ENCODE measurements at places on chromosomes 1 and 21. TPM values are rescaled to one million over a fixed set of nuclear protein-coding genes. Genes with fewer than 3 reads are reported as not detected.

DNA sequence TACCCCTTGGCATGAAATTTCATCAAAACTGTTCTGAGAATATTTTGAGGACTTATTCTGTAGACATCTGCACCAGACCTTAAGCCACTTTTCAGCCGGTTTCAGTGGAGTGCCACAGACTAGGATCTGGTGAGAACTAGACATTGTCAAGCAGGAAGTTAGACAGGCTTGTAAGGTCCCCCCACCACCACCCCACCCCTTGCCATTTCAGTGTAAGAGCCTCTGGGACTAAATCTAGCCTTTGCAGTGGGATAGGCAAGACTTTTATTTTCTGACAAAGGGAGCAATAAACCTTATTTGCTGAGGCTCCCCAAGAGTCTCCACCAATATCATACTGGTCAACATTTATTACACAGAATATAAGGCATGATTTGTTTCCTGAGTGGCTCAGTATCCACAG lies 77.9 kb upstream of the EXO1 start:
- DNase-seq = no peak

GRCh38 chr1:47382399-47382983 lies 33.6 kb upstream of the FOXE3 start:
- no peak for DNase-seq

- DNase-seq = no peak
These were observed 59.5 kb downstream of the IRF2BP2 start for GRCh38 chr1:234550341-234551031.

- no peak for DNase-seq
These were observed 65.1 kb downstream of the GADD45A start for GRCh38 chr1:67749844-67750690.

- DNase-seq = no peak
These were observed 6.7 kb upstream of the PADI6 start for GRCh38 chr1:17365293-17365692.

GRCh38 chr1:33282791-33283190 lies 26.5 kb downstream of the ZNF362 start:
- DNase-seq = no peak

DNA sequence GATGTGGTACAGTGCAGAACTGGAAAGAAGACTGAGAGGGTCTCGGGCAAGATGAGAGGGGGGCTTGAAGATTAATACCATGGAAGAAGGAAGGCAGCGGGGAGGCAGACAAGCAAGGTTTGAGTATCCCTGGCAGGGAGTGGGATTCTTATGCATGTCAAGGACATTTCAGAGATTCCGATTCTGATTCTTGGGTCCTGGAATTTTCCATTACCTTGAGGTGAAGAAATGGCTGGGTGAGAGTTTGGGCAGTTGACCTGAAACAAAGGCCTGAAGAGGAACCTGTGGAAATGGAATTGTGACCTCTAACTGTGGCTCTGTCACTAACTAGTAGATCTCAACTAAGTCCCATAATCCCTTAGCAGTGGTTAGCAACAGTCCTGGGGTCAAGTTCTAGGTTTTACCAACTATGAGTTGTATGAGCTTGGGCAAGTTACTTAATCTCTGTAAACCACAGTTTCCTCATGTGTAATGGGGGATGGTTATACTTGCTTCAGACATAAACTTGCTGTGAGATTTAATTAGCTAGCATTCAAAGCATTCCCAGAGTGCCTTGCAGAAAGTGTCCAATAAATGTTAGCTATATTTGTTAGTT lies 8.6 kb upstream of the ACTN2 start:
- DNase-seq = no peak

GRCh38 chr1:36529769-36530260 lies 47.1 kb upstream of the CSF3R start:
- no peak for DNase-seq

DNA sequence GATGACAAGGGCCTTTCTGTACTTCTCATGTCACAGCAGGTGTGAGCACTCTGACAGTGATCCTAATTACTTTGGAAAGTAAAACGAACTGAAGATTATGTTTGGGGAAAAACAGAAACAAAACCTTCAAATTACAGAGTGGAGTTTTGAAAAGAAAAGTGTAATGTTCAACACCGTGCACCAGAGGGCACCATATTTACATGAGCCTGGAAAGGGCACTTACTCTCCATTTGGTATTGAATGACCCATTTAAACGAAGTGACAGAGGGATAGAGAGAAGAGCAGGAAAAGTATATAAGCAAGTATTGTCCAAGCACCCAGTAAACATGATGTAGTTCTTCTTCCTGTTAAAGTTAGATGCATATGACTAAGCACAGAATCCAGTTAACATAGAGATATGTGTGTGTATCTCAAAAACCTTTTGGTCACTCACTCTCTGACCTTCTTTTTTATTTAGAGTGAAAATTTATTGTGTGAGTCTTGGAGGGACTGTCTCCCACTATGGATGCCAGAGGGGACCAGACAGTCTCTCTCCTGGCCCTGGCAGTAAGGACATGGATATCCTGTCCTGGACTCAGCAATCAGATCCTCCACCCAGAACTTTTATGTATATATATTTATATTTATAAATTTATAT lies 3.8 kb upstream of the RGSL1 start:
- DNase-seq = no peak

DNA sequence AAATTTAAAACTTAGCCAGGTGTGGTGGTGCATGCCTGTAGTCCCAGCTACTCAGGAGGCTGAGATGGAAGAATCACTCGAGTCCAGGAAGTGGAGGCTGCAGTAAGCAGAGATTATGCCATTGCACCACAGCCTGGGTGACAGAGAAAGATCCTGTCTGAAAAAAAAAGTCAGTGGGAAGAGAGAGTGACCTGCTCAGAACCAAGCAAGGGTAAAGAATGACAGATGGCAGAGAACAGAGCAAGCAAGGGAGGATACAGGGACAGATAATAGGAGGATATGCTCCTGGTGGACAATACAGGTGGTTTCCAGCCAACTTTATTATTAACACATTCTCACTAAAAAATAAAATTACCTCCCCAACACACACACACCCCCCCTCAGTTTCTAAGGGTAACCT lies 4.6 kb upstream of the TMEM51 start:
- no peak for DNase-seq

- no peak for DNase-seq
These were observed 363.4 kb upstream of the LYPLAL1 start for GRCh38 chr1:218810306-218810705.

DNA sequence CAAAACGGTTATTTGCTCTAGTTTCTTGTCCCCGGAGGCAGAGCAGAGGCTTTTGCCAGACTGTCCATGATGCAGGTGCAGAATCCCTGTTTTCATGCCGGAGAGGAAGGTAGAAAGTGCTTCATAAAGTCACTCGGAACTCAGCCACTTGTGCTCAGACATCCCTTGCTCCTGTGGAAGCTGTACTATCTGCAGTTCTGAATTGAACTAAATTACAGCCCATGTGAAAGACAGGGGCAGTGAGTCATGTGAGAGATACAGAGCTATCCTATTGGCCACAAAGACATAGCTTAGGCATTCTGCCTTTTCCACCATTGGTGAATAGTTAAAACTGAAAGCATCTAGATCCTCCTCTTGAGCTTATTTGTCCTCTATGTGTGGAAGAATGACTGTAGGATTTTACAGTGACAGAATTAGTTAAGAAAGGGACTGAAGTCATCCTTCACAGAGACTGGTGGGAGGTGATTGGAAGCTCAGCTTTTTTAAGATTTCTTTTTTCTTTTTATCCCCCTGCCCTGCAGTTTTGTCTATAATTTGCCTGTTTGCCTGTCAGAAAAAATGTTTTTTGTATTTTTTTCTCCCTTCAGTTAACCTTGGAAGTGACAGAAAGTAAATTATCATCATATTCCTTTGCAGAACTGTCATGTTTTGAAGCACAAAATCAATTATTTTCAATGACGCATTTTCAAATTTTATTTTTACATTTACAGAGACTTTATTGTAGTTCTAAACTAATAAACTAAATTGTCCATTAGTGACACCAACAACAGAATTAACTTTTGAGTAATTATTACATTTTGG lies 298.6 kb downstream of the PTPRC start:
- peak; percentile 70 for DNase-seq

DNA sequence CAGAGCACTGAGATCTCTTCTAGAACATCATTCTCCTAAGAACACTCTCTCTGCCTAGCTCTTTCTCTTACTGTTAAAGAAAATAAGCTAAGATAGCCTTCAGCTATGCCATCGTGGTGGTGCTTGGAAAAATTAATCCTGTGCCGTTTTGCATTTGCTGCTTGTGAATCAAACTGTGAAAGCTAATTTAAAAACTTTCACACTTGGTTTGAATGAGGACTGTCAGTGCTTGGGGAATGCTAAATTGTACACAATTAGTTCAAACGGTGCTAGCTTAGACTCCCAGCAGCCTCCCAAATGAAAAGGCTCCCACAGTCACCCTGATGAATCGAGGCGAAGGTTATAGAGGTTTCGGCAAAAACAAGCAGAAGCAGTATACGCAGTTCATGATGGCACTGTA lies 79.6 kb downstream of the DAB1 start:
- no peak for DNase-seq

DNA sequence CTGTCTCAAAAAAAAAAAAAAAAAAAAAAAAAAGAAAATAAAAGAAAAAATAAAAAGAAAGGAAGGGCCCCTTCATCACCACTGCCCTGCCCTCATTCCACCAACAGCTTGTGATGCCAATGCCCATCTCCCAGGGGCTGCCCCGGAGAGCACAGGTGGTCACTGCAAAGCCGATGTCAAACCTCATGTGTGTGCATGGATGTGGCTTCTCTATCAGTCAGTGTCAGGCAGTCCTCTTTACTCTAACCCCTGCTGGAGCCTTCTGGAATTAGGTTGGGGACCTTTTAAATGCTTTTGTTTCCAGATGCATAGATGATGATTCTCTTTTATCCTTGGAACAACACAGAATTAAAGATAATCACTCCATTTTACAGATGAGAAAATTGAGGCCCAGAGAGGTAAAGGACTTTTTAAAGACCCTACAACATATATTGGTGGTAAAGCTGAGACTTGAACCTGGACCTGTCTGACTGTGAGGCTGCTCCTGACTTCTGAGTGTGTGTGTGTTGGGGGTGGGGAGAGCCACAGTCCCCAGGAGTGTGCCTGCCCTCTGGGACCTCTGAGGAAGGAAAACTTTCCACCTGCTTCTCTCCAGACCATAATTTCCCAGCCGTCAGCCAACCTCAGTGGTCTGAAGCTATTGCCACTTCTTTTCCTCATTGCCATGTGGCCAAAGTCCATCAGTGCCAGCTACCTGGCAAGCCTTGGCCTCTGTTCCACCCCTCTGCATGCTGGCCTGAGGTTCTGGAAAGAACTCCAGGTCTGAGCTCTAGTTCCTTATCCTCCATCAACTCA lies 3.0 kb upstream of the TMEM54 start:
- no peak for DNase-seq

GRCh38 chr1:9860887-9861286 lies 37.1 kb upstream of the CLSTN1 start:
- no peak for DNase-seq

- no peak for DNase-seq
These were observed 1.2 kb downstream of the RUNX3 start for GRCh38 chr1:24928689-24929397.

GRCh38 chr1:10957133-10957532 lies 55.3 kb upstream of the TARDBP start:
- DNase-seq = no peak

- no peak for DNase-seq
These were observed 14.0 kb upstream of the SYNC start for GRCh38 chr1:32716312-32717148.

Gene RHEX
- total RNA-seq = not detected

Gene MYOCOS
- not detected for total RNA-seq

Gene ORC1
- not detected for total RNA-seq

Gene PPIAL4G
- total RNA-seq = not detected

Gene USP33
- total RNA-seq = 29.2 TPM

Gene PCBP3
- 5.2 TPM for total RNA-seq

Gene TGFB2
- total RNA-seq = 8.7 TPM
